Right renal pelvis (tissue), 4 donors: ENCODE measurements at places on chromosomes 5 and 9. TPM values are rescaled to one million over a fixed set of nuclear protein-coding genes. Genes with fewer than 3 reads are reported as not detected.

DNA sequence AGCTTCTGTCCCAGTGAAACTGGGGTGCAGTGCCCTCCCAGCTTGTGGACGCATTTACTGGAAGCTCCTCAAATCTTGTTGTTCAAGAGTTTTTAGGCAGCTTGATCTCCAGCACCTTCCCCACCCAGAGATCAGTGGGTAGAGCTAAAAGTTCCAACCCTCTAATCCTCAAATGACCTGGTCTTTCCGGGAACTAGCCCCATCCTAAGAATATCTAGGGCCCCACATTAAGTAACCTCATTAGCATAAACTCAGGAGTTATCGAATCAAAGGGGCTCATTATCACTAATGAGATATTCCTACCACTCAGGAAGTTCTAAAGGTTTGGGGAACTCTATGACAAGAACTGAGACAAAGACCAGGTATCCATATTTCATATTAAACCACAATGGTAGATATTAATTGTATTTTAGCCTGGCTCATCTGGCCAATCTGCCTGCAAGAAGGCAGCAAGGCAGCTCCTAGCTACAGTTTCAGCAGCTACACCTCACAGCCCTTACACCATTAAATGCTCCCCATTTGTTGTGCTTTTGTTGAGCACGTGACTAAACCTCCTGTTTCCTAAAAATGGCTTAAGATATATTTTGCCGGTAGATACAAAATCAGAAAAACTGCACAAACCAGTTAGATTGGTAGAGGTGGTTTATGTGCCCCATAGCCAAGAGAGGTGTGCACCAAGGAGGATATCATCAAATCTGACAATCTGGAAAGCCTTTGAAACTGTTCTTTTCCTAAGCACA, 24.6 kb upstream of the SLC22A5 start:
- no peak for DNase-seq

- DNase-seq = no peak
Observed at GRCh38 chr5:88290801-88291200, 22.2 kb upstream of the TMEM161B start.

GRCh38 chr5:163379298-163380155, 57.9 kb upstream of the CCNG1 start:
- no peak for DNase-seq

Gene FOXD4L4
- not detected for polyA plus RNA-seq

Gene ITGA2
- polyA plus RNA-seq = 29.5 TPM
